Heart left ventricle (tissue), 16 donors: ENCODE measurements at places on chromosomes 4 and X. TPM values are rescaled to one million over a fixed set of nuclear protein-coding genes. Genes with fewer than 3 reads are reported as not detected.

- peak overlapping the region; percentile 56 for H3K27ac ChIP-seq
- no peaks in the 10 kb centered on the region for H3K4me1 ChIP-seq
- no peaks in the 10 kb centered on the region for H3K27me3 ChIP-seq
- H3K36me3 ChIP-seq, result peaks cover 52% of the 10 kb centered on the region
Observed at GRCh38 chr4:140641789-140642439, 73.2 kb upstream of the UCP1 start.

Gene PPP2R2C
- total RNA-seq, result 4.8 TPM

DNA sequence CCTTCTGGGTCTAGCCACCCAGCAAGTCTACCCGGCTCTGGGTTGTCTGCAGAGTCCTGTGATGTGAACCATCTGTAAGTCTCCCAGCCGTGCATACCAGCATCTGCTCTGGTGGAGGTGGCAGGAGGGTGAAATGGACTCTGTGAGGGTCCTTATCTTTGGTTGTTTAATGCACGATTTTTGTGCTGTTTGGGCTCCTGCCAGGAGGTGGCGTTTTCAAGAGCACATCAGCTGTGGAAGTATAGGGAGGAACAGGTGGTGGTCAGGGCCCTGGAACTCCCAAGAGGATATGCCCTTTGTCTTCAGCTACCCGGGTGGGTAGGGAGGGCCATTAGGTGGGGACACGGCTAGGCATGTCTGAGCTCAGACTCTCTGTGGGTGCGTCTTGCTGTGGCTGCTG lies 66.5 kb upstream of the ZFP42 start:
- no peaks in the 10 kb centered on the region for H3K4me1 ChIP-seq
- no peaks in the 10 kb centered on the region for H3K36me3 ChIP-seq
- no peak for DNase-seq
- H3K27ac ChIP-seq, result no peak overlapping the region
- H3K27me3 ChIP-seq, result no peaks in the 10 kb centered on the region

Gene PPP4R3C
- total RNA-seq, result not detected

DNA sequence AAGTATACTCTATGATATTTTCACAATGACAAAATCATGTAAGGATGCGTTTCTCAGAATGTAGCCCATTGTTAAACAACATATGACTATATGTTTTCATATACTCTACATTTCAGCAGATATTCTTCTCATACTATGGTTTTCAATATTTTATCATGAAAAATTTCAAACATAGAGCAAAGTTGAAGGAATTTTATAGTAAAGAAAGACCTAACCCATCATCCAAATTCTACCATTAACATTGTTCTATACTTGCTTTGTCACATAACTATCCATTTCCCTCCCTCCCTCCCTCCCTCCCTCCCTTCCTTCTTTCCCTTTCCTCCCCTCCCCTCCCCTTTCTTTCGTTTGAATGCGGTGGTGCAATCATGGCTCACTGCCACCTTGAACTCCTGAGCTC lies 109.4 kb downstream of the FHIP1A start:
- DNase-seq, result no peak
- H3K27me3 ChIP-seq, result no peaks in the 10 kb centered on the region
- H3K36me3 ChIP-seq, result no peaks in the 10 kb centered on the region
- no peak overlapping the region for H3K27ac ChIP-seq
- no peak overlapping the region for H3K4me3 ChIP-seq

Gene XAGE1B
- total RNA-seq, result not detected

- no peaks in the 10 kb centered on the region for H3K36me3 ChIP-seq
- no peaks in the 10 kb centered on the region for H3K4me1 ChIP-seq
- no peak overlapping the region for H3K4me3 ChIP-seq
- H3K27me3 ChIP-seq, result peaks cover 5% of the 10 kb centered on the region
Observed at GRCh38 chr4:146072376-146072775, 103.1 kb upstream of the LSM6 start.

DNA sequence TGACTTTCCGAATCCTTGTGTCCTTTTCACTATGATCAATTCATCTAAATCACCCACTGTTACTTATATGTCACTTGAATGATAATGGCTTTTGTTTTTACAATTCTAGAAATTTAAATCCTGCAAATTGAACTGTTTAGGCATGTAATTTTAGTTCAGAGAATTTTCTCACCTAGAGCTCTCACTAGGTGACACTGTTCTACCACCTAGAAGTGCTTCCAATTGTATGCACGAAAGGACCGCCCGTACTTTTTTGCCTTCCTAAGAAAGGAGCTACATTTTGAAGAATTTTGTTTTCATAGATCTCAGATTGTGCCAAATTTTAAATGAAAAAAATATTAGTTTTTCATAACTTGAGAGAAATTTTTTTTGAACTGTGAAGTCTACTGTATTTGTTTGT lies 481.6 kb upstream of the FSTL5 start:
- no peaks in the 10 kb centered on the region for H3K36me3 ChIP-seq
- no peaks in the 10 kb centered on the region for H3K27me3 ChIP-seq
- no peak overlapping the region for H3K4me3 ChIP-seq
- DNase-seq, result no peak

- no peaks in the 10 kb centered on the region for H3K36me3 ChIP-seq
- no peaks in the 10 kb centered on the region for H3K27me3 ChIP-seq
- H3K4me1 ChIP-seq, result no peaks in the 10 kb centered on the region
Observed at GRCh38 chrX:100995469-100995868, 26.0 kb downstream of the ARL13A start.

DNA sequence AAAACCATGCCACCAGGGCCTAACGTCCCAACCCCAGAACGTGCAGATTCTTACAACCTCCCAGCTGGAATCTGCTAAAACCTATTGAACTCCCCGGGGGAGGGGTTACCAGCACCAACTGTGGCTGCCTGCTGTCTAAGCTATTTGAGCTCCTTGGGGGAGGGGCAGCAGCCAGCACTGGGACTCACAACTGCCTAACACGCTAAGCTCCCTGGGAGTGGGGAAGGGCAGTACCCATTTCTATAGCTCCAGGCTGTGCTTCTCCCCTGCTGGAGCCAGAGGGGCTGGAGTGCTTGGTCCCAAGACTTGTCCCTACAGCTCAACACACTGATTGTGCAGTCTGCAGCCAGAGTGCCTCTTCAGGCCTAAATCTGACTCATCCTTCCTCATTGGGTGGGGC lies 459.8 kb upstream of the FGF16 start:
- H3K4me1 ChIP-seq, result no peaks in the 10 kb centered on the region
- no peak overlapping the region for H3K27ac ChIP-seq
- H3K27me3 ChIP-seq, result no peaks in the 10 kb centered on the region
- DNase-seq, result no peak

DNA sequence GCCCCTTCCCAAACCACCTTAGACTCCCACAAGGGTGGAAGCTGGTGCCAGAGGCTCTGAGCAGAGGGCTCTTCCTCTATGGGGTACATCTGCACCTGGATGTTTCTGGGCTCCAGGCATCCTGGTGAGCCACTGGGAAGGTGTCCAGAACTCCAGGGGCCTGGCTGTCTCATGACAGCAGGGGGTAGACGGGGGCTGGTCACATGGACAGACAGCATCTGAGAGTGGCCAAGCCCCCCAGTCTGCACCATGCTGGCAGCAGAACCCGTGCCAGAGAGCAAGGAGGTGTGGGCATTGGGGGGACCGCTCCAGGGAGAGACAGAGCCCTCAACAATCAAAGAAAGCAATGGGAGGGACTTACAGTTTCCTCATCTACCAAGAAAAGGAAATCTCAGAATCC lies 39.5 kb downstream of the ZFYVE28 start:
- no peak overlapping the region for H3K4me3 ChIP-seq
- no peaks in the 10 kb centered on the region for H3K4me1 ChIP-seq
- DNase-seq, result no peak

DNA sequence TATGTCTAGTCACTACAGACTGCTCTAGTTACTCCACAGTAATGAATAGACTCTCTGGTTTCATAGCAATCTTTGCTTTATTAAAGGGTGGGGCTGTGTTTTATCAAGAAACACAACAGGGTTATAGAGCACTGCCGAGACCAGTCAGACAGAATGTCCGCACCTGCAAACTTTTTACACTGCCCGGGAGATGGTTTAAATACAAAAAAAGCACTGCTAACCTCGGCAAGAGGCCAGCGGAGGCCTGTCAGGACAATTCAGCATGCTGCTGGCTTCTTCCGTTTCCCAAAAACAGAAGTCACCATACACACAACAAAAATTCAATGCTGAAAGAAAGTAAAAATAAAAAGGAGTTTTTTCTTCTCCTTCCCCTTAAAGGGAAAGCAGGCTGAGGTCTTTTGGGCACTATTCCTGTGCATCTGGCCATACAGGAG lies 67.4 kb downstream of the IRF2 start:
- H3K27ac ChIP-seq, result peak overlapping the region; percentile 72
- H3K4me1 ChIP-seq, result peaks cover 21% of the 10 kb centered on the region
- DNase-seq, result no peak
- peaks cover 65% of the 10 kb centered on the region for H3K36me3 ChIP-seq
- H3K4me3 ChIP-seq, result no peak overlapping the region
- H3K27me3 ChIP-seq, result no peaks in the 10 kb centered on the region

DNA sequence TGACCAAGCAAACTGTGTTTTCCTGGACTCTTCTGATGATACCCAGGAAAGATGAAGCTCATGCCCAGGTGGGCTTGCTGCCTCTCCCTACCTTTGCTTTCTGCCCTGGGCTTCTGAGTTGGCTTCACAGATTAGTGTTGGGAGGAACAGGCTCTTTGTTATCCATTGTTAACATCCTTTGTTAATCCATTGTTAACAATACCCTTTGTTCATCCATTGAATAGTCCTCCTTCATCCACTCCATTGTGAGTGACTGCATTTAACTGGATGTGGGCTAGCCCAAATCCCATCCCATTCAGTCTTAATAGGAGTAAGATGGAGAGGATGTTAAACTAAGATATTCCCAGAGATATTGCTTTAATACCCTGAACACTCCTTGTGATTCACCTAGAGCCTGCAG lies 199.0 kb upstream of the LNX1 start:
- H3K36me3 ChIP-seq, result no peaks in the 10 kb centered on the region
- DNase-seq, result no peak
- H3K4me3 ChIP-seq, result no peak overlapping the region
- no peaks in the 10 kb centered on the region for H3K27me3 ChIP-seq

GRCh38 chrX:121322159-121322558 lies 274.7 kb downstream of the GLUD2 start:
- H3K4me1 ChIP-seq, result no peaks in the 10 kb centered on the region
- H3K36me3 ChIP-seq, result no peaks in the 10 kb centered on the region
- H3K4me3 ChIP-seq, result no peak overlapping the region

- H3K27ac ChIP-seq, result no peak overlapping the region
- no peaks in the 10 kb centered on the region for H3K36me3 ChIP-seq
- H3K27me3 ChIP-seq, result no peaks in the 10 kb centered on the region
- DNase-seq, result no peak
- H3K4me3 ChIP-seq, result no peak overlapping the region
Observed at GRCh38 chrX:87265518-87265917, 252.1 kb upstream of the KLHL4 start.

GRCh38 chr4:24114919-24115500 lies 225.2 kb upstream of the PPARGC1A start:
- H3K27me3 ChIP-seq, result no peaks in the 10 kb centered on the region
- no peaks in the 10 kb centered on the region for H3K36me3 ChIP-seq
- DNase-seq, result no peak

- no peak for DNase-seq
- H3K4me3 ChIP-seq, result no peak overlapping the region
- H3K27me3 ChIP-seq, result no peaks in the 10 kb centered on the region
- H3K36me3 ChIP-seq, result no peaks in the 10 kb centered on the region
- H3K27ac ChIP-seq, result no peak overlapping the region
- H3K4me1 ChIP-seq, result no peaks in the 10 kb centered on the region
Observed at GRCh38 chr4:77232653-77233052, 75.6 kb downstream of the CCNG2 start.

Gene GLUD2
- 1.3 TPM for total RNA-seq

Gene HEPH
- total RNA-seq, result 49.8 TPM

Gene LEF1
- 0.40 TPM for total RNA-seq

GRCh38 chr4:92021788-92022187 lies 282.0 kb upstream of the GRID2 start:
- no peaks in the 10 kb centered on the region for H3K4me1 ChIP-seq
- no peak overlapping the region for H3K4me3 ChIP-seq
- no peak overlapping the region for H3K27ac ChIP-seq

DNA sequence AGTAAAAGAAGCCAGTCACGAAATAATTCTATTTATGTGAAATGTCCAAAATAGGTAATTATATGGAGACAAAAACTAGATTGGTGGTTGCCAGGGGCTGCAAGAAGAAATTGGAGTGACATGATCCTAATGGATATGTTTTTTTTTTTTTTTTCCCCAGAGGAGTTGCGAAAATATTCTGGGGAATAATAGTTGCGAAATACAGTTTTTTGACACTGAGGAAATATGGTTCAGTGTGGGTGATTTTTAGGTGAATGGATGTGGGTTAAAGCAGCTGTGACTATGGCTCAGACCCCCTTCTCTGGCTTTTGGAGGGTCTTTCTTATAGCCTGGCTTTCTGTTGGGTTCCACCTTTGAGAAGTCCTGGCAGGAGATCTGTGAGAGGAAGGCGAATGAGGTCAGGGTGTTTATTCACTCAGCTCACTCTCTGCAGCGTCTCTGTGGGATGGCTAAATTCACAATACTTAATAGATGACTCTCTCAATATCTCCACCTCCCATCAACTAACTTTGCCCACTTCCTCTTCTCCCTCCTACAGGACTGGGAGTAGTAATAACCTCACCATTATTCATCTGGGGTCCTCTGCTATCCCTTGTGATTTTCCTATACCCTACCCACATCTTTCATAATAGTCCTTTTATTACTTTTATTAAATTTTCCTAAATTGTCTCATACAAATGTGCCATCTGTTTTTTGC lies 15.3 kb upstream of the RAB9B start:
- H3K36me3 ChIP-seq, result no peaks in the 10 kb centered on the region
- no peak overlapping the region for H3K4me3 ChIP-seq
- H3K4me1 ChIP-seq, result no peaks in the 10 kb centered on the region
- no peak overlapping the region for H3K27ac ChIP-seq
- H3K27me3 ChIP-seq, result no peaks in the 10 kb centered on the region

DNA sequence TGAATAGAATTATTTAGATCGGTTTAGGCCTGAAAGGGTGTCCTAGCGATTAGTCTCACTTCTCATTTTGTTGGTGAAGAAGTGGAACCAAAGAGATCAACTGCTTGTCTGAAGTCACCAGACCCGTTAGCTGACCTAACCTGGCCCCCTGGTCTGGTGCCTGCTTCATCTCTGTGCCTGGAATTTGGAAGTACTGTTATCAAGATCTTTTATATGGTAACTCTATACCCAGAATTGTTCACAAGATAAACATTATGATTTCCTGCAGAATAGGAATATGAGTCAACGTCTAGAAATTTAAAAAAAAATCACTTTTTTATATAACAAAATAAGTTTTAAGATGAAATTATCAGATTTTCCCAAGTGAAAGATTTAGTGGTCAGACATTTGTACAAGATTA lies 37.2 kb downstream of the LRP2BP start:
- no peak for DNase-seq
- H3K36me3 ChIP-seq, result no peaks in the 10 kb centered on the region
- no peak overlapping the region for H3K27ac ChIP-seq
- H3K4me3 ChIP-seq, result no peak overlapping the region

DNA sequence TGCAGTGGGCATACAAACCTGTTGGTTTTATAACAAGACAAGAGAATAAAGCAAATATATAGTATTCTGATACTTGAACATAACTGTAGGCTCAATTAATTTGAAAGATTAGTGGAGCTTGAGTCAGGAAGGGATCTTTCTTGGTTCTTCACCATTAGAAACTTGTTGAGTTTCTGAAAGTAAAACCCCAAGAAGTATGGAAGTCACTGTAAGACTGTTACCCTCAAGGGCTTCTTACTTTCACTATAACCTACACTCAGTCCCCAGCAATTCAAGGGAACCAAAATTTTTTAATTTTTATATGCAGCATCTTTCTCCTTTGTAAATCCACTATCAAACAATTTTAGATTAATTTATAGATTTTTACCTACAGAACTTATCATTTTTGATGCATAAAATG lies 2019.2 kb upstream of the ADGRL3 start:
- no peaks in the 10 kb centered on the region for H3K27me3 ChIP-seq
- no peaks in the 10 kb centered on the region for H3K4me1 ChIP-seq
- H3K36me3 ChIP-seq, result no peaks in the 10 kb centered on the region

Gene CXorf58
- not detected for total RNA-seq

Gene FGF5
- 0.10 TPM for total RNA-seq
